Right forelimb (tissue), 1 donor: ENCODE measurements at places on chromosomes 2 and 18.

DNA sequence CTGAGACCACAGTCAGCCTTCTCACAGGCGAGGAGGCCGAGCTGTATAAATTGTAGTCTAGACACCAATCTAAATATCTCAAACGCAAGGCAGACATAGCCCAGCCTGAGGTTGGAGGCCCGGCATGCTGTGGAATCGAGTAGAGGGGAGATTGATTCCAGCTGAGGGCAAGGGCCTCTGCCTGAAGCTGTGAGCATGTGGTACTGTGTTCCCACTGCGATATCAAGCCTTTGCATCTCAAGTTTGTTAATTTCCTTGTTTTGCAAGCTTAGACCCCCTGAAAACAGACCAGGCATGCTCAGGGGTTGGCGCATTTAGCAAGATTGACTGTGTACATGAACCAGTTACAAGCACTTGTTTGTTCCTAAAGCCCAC lies 65.1 kb upstream of the FOSL2 start:
- no peak for DNase-seq

GRCh38 chr18:26397019-26397418 lies 151.3 kb downstream of the KCTD1 start:
- no peak for DNase-seq

GRCh38 chr2:117128461-117128860 lies 686.0 kb upstream of the DDX18 start:
- no peak for DNase-seq

DNA sequence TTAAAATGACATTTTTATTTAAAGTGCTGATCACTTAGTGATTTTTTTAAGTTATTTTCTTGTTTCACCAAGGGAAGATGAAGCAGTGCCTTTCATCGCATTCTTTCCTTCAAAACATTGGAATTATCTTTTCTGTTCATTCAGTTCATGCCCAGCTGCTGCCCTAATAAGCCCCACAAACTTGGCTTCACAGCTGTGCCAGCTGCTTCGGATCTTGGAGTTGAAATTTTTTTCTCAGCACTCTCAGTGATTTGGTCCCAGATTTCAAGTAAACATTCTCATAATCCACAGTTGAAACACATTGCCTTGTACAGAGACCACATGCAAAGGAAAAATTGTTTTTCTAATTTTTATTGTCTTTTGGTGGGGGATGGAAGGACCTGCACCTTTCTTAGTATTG lies 353.3 kb upstream of the LRP1B start:
- no peak for DNase-seq

GRCh38 chr18:10025711-10026670 lies 112.2 kb downstream of the VAPA start:
- no peak for DNase-seq

GRCh38 chr18:78859686-78860085 lies 119.9 kb upstream of the SALL3 start:
- no peak for DNase-seq

DNA sequence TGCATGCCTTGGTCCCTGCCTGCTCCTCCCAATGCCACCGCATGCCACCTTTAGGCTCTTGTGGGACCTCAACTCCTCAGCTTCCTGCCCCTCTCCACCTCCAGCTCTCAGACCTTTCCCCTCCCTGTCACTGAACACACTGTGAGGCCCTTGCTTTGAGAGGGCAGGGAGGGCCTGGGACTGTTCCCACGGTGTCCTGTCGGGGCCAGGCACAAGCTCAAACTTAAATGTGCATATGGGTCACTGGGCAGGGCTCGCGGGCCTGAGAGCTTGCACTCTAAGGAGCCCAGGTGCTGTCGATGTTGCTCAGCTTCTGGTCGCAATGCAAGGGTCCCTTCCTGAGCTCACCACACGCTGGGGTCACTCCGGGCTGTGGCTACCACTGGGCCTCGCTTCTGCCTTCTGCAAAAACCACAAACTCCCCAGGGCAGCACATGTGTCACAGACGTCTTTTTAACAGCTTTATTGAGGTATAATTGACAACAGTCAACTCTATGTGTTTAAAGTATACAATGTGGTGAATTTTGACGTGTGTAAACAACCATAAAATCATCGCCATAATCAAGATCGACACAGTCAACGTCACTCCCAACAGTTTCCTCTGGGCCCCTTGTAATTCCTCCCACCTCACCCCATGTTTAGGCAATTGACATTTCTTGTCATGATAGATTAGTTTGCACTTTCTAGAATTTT lies 11.9 kb upstream of the B3GNT7 start:
- DNase-seq, result no peak

GRCh38 chr2:120738117-120738516 lies 2.4 kb downstream of the GLI2 start:
- no peak for DNase-seq

- DNase-seq, result no peak
Measured at GRCh38 chr2:205453202-205453601, 229.1 kb upstream of the NRP2 start.

- no peak for DNase-seq
Measured at GRCh38 chr2:39541011-39541930, 104.2 kb upstream of the MAP4K3 start.

DNA sequence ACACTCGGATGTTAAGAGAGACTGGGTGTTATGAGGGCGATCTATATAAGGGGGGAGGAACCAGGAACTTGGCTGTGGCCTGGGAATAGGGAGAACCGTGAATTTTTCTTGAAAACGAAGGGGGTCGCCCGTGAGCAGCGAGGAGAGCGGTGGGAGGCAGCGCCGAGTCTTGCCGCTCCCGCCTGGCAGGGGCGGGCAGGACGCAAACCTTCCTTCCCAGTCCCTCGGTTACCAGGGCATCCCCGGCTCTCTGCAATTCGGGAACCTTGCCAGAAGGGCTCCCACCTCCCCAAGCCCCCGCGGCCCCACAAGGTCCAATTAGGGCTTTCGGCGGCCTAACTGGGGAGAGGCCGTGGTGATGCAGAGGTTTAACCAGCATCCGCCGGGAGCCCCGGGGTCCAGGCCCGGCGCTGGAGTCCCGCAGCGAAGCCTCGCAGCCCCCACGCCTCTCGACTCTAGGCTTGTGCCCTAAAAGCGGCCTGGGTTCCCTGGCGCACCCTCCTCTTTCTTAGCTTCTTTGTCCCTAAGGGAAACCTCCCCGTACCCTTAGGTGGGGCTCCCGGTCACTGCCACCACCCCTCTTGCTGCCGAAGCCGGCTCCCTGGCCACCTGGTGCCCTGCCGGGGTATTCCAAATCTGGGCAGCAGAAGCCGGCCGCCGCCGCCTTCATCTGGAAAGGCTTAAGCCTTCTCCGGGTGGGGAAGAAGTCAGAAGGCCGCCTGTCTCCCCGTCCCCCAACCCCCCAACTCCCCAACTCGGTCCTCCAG lies 680 bp upstream of the FHOD3 start:
- peak; percentile 88 for DNase-seq
